Left ventricle myocardium superior (tissue), 1 donor: ENCODE measurements at places on chromosomes 5 and 9.

GRCh38 chr5:38940230-38940858 is 94.5 kb downstream of the OSMR start:
- DNase-seq: no peak

DNA sequence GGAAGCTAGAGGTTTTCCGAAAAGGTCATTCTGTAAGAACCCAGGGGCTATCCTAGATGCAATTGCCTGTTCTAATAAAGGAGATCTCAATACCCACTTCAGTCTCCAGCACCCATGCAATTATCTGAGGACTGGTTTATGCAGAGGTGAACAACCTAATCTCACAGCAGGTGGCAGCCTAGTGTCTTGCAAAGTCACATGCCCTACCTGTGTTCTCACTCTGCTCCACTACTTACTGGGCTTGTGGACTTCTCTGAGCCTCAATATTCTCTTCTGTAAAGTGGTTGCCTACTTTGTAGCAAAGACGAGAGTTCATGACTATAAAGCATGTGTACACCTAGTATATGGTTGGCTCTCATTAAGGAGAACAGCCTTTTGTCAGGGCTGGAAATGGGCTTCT is 21.0 kb upstream of the ALDH1B1 start:
- no peak for DNase-seq

DNA sequence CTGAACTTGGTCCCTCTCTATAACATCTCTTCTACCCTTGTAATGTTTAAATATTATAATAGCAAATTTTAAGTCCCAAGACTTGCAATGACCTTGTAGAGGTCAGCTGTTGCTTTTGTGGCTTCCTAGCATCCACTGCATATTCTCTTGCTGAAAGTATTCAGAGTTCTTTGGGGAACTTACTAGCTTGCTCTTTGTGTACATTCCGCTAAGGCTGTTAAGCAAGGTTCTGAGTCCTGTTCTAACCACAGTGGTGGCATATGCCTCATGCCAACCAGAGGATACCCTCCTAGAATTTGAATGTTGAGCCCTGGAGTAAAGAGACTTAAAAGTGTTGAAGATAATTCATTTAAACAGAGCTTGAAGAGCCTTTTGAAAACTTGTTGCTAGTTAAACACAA is 570.9 kb downstream of the TLE1 start:
- DNase-seq: no peak

DNA sequence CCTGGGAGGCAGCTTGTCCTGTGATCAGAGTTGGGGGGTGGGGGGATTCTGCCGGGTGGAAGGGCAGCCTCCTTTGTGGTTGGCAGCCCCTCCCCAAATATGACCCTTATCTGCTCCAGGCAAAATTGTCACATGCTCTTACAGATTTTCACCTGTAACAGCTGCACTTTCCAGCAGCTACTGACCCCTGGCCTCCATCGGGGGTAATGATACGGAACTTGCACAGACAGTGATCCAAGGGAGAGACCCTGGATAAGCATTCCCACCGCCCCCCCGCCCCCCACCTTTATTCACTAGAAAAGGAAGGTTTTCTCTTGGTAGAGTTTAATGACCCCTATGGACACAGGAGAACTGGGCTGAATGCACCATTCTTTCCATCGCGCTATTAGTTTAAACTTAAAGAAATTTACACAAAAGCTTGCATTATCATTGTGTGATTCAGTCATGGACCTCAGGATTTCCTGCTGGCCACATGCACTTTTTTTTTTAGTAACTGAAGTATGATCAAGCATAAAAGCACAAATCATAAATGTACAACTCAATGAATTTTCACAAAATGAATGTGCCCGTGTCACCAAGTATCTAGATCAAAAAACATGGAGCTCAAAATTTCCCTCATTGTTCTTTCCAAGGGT is 10.7 kb upstream of the ZBTB34 start:
- DNase-seq: no peak

GRCh38 chr9:126982215-126983002 is 67.8 kb downstream of the RALGPS1 start:
- no peak for DNase-seq

DNA sequence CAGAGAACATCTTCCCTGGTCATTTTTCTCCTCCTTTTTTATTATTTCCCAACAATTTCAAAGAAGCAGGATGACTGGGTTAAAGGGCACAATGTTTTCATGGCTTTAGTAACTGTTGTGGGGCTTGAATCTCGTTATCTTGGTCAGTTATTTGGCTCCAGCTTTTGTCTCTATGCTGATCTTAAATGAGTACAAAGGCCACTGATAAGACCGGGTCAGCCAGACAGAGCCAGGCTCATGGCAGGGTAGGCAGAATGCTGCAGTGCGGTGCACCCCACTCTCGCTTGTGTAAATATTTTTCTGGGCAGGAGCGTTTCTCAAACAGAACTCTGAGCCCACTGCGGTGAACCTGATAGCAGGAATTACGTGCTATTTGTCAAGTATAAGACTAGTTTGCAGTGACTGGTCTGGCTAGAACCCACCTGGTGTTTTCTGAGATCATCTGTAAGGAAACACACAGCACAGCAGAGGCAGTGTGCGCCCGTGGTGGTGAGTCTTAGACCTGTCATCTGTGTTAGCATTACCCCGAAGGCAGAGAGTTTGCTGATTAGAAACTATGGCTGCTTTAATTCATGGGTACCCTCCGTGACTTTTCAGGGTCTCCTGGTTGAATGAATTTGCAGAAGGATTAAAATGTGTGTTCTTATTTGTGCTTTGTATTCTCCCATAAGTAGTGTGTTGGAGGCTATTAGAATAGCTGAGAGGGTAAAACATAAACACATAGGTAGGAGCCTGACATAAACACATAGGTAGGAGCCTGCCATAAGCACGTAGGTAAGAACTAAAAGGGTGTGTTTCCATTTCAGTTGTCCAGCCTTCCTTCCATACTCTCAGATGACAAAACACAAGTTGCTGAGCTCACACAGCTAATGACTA is 158.6 kb upstream of the DMRT1 start:
- no peak for DNase-seq

DNA sequence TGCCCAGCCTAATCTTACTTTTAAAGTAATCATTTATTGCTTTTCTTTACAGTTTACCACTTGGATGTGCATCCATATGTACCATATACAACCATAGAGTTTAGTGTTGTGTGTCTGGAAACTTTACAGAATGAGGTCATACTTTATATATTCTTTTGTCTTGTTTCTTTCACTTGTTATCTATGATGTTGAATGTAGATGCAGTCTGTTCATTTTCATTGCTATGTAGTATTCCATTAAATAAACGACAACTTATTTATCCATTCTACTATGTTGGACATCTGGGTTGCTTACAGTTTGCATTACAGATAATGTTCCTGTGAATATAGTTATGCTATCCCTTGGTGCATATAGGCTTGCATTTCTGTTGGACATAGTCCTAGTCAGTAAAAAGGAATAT is 21.3 kb upstream of the SMIM15 start:
- no peak for DNase-seq

DNA sequence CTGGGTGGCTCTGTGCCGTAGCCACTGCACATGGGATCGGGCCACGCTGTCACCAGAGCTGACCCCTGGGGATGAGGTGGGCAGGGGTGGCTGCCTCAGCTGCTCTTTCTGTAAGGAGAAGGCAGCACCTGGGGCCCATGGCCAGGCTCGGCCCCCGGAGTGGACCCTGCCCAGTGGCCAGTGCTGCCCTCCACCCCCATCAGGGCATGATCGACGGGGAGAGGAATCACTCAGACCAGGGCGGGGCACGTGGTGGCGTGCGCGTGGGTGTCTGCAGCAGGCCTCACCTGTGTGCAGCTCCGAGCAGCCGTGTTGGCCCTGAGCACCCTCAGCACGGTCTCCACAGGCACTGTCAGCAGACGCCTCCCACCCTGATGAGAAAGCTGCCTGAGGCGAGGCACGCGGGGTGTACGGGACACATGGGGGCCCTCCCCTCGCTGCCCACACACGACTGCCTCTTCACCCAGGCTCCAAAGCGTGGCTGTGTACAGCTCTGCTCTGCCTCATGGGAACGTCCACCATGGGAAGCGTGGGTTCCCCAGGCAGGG is 8.6 kb upstream of the CARD9 start:
- DNase-seq: no peak

DNA sequence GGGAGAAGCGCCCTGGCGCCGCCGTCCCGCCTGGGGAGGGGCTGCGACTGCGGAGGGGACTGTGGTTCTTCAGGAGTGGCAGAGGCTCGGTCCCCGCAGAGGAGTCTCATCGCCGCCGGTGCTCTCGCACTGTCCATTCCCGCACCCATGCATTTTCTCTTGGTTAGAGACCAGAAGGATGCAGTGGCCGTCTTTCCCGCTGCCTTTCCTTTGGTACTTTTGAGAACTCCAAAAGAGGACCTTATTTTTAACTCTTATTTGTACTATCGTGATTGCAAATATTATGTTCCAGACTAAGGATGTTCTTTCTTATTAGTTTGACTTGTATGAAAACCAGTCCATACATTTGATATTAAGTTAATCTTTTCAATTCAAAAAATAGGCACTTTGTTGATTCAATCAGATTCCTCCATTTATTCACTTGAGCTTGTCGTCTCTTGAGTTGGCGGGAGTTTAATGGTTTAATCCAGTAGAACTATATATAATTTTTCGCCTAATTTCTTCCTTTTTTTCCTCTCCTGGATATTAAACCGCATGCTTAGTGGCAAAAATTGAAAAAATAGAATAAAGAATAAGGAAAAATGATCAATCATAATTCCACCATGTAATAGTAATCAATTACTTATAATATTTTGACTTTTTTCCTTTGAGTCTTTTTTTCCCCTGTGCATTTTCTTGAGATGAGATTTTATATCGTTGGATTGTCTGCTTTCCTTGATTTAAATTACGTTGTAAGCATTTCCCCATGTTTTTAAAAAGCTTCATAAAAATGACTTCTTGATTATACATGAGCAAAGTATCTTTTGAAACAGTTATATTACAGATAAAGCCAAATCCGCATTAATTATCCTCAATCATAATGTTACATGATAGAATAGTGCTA is 861 bp downstream of the ZFYVE16 start:
- DNase-seq: peak; percentile 82

- no peak for DNase-seq
Observed at GRCh38 chr5:123421773-123422172, 1.4 kb downstream of the CEP120 start.

DNA sequence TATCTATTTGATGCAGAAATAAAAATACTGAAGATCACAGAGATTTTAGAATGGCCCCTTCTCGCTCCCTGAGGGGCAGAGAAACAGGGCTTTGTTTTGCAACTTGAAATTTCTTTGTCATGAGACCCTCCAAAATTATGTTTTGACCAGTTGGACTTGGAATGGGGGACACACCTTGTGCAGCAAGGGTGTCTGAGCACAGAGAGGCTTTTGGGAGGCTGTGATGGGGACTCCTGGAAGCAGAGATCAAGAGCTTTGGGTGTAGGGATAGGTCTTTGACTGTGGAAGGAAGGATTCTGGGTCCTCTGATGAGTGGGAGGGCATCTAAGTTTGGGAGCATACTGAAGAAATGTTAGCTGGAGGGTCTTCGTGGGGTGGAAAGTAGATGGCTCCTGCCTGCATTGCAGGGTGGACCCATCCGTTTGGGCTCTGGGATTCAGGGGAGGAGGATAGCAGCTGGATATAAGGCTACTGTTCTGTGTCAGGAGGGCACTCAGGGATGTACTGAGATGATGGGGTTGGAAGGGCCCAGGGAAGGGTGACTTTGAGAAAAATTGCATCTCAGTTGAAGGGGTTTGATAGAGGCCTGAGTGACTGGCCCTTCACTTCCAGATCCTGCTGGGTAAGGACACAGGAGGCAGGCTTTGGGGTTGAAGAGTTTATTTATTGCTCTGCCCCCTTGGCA is 1.8 kb upstream of the MYORG start:
- no peak for DNase-seq

GRCh38 chr5:136730426-136730825 is 365.1 kb upstream of the TRPC7 start:
- DNase-seq: no peak

DNA sequence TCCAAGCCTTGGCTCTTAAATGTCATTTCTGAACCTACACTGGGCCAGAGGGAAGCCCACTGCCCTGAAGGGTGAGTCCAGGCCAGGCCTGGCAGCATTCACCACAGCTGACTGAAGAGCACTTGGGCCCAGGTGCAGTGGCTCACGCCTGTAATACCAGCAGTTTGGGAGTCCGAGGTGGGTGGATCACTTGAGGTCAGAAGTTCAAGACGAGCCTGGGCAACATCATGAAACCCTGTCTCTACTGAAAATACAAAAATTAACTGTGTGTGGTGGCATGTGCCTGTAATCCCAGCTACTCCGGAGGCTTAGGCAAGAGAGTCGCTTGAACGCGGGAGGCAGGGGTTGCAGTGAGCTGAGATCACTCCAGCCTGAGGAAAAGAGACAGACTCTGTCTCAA is 5.1 kb downstream of the CCIN start:
- no peak for DNase-seq

- no peak for DNase-seq
Observed at GRCh38 chr5:72194846-72195245, 87.6 kb downstream of the MAP1B start.

DNA sequence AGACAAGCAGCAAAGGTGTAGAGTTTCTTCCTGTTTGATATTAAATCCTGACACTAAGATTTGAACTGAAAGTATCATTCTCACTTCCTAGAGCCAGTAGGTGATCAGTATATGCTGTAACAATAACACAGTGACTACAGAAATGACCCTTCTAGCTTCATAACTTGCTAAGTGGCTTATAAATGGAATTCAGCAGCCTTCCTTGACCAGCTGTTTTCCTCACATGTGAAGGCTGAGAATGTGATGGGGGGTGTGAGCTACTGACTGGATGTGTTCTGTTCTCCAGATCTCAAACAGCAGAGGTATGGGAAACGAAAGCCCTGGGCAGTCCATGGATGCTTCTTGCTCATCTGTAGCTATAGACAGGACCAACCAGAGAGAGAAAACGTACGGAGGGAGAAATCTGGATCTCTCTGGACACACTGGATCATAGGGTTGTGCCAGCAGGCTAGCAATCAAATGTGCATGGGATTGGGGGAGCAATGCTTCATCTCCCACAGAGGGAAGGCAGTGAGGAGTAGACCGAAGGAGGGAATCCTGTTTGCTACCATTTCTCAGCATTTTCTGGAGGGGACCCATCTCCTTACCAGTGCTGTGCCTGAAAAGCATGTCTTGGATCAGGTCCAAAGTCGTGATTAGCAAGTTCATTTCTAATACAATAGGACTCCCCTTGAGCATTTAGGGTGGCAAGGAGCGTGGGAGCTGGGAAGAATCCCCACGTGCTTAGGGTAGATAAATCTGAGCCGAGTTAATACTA is 39.4 kb downstream of the TNFAIP8 start:
- DNase-seq: no peak

GRCh38 chr5:14871214-14872069 is at the start of gene ANKH:
Gene ANKH (minus strand): TSS chr5:14871778. CDS start chr5:14871447, 331 bp downstream.
- DNase-seq: peak; percentile 94

GRCh38 chr9:1051584-1052275 is 1.6 kb downstream of the DMRT2 start:
- peak; percentile 60 for DNase-seq

DNA sequence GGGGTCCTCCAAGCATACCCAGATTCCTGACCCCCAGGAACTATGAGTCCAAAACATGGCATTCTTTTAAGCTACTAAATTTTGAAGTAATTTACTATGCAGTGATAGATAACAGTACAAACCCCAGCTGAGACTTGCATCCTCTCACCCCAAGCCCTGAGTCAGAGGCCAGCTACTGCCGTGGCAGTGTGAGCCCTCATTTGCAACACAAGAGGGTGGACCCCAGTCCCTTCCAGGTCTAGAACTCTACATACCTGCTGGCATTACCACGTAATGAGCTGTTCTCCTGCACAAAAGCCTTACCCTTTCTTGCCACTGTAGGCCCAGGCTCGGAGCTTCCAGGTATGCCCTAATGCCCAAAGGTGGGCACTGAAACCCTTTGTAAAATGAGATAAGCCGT is 108.6 kb upstream of the ERCC6L2 start:
- no peak for DNase-seq

- no peak for DNase-seq
Observed at GRCh38 chr9:106775960-106776359, 87.0 kb upstream of the ZNF462 start.
